ENCODE measurements at places on chromosomes 12 and 14.

GRCh38 chr12:14613718-14614117, 46.0 kb upstream of the PLBD1 start:
- no peak for DNase-seq

DNA sequence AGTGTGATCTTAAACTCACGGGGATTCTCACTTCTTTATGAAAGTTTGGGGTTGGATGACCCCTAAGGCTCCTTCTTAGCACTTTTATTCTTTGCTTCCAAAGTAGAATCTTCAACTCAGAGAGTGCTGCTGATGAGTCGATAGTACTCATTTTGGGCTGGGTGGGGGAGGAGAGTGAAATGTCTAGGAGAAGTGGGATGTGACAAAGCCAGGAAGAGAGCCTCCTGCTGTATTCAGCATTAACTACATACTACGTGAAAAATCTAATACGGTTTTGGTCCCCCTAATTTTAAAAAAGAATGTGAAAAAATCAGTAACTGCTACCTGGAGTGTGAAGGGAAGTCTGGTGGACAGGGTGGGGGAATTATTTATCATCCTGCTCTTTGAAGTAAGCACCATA, 148.3 kb downstream of the SAMD4A start:
- peak; percentile 61 for DNase-seq

DNA sequence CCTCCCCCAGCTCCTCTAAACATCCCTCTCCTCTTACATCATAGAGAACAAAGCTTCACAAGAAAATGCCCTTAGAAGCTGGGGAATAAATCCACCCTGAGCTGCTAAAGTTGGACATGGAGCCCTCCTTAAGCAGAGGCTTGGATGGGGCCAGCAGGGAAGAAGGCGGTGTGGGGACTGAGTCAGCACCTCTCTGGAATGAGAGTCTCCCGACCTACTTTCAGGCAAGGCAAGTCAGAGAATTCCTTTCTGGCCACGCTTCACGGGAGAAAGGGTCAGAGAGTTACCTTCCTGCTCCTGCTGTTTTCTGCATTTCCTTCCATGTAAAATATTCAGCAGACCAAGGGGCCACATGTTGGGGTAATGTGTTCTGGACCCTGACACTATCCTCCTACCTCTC, 113.3 kb upstream of the PRB2 start:
- DNase-seq: peak; percentile 56

DNA sequence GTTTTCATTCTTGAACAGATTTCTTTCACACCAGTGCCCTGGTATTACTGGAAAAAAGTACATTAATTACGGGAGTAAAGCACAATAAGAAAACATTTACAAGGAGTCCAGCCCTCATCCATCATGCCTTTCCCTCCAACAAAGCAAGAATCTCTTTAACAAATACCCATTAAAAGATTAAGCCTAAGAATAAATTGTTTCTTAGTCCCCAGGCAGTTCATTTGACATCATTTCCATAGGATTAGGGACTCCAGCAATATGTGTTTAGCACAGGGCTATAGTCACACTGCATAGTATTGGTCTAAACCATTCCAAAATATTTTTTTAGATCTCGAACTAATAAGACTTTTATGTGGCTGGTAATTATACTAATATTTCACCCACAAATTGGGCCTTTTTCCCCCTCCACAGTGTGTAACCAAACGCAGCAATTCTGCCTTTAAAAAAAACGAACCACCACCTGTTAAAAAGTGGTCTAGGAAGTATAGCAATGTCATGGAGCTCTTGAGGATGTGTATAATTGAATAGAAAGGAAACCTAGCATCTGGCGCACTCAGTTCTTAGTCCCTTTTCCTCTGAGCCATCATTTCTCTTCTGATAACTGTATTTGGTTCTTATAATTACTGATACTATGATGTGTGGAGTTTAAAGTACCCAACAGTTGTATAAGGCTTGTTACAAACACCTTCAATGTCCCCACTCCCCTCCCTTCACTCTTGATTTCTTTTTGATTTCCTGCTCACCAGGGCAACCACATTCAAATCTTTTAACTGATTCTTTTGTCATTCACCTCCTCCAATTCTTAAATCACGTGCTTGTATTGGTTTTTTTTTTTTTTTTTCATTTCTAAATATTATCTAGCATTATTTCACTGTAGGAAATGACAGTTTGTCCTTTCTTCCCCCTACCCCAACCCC, 138.7 kb downstream of the ETV6 start:
- DNase-seq: no peak

- DNase-seq: peak; percentile 90
These were observed 7.4 kb downstream of the TMEM120B start for GRCh38 chr12:121719926-121720414.

GRCh38 chr14:90831821-90832220, 15.6 kb upstream of the TTC7B start:
- DNase-seq: no peak

- no peak for DNase-seq
These were observed 5.3 kb downstream of the ASB2 start for GRCh38 chr14:93970965-93971634.

- no peak for DNase-seq
These were observed 1.4 kb downstream of the RIN3 start for GRCh38 chr14:92514844-92515514.

DNA sequence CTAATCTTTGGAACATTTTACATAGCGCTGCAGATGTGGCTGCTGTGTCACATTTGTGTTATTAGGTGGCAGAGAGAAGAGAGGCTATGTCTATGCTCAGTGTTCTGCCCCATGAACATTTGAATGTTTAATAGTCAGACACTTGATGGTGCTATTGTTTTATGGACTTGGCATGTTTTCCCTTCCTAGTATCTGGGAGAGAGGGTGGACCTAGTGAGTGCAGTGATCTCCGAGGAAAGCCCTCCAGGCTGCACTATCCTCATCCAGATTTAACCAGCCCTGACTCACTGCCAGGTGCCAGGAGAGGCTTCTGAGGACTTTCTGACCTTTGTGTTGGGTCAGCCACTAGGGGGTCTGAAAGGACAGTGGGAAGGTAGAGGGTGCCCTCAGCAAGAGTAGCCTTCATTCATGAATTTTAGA, 24.3 kb downstream of the ZFC3H1 start:
- no peak for DNase-seq

DNA sequence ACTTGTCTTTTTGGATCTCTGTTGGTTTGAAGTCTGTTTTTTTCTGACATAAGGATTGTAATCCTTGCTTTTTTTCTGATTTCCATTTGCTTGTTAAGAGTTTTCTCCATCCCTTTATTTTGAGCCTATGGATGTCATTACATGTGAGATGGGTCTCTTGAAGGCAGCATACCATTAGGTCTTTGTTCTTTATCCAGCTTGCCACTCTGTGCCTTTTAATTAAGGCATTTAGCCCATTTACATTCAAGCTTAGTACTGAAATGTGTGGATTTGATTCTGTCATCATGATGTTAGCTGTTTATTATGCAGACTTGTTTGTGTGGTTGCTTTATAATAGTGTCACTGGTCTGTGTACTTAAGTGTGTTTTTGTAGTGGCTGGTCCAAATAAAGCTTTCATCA, 100.0 kb downstream of the CCDC91 start:
- no peak for DNase-seq

DNA sequence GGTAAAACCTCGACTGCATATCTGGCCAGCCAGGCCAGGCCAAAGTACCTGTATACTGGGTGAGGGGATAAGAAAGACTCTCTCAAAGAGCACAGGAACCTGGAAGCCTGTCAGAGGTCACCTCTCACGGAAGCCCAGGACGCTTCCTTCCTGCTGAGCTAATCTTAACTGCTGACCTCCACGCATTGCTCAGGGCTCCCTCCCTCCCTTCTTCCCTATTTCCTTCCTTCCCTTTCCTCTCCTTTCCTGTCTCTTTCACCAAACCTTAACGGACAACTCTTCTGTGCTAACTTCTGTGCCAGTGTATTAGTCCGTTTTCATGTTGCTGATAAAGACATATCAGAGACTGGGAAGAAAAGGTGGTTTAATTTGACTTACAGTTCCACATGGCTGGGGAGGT, 14.8 kb upstream of the RNASE10 start:
- DNase-seq: no peak

- peak; percentile 91 for DNase-seq
These were observed 22.4 kb upstream of the SERPINA6 start for GRCh38 chr14:94345344-94346064.

DNA sequence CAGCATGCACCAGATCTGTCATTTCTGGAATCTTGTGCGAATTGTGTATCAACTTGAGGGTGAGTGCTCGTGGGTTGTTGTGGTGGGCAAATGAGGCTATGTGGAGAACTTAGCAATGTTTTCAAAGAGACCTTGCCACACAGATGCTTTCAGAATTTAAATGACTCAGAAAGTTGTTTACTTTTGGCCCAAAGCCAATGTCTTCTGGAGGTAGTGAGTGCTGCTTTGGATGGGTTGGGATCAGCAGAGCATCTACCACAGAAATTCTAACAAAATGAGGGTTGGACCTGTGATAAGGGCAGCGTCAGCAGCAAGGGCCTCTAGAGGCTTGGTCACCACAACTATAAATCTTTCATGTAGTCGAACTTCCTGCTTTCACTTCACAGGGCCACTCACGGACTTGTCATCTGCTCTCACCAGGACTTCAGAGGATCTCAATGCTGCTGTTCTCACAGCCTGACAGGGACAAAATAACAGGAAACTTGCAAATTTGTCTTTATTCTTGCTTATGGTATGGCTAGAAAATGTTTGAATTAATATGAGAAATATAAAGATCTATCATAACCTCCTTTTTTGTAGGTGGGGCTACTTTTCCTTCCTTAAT, 111.4 kb downstream of the DACT1 start:
- DNase-seq: peak; percentile 95

GRCh38 chr12:460261-461230, 807 bp downstream of the B4GALNT3 start:
- DNase-seq: no peak

DNA sequence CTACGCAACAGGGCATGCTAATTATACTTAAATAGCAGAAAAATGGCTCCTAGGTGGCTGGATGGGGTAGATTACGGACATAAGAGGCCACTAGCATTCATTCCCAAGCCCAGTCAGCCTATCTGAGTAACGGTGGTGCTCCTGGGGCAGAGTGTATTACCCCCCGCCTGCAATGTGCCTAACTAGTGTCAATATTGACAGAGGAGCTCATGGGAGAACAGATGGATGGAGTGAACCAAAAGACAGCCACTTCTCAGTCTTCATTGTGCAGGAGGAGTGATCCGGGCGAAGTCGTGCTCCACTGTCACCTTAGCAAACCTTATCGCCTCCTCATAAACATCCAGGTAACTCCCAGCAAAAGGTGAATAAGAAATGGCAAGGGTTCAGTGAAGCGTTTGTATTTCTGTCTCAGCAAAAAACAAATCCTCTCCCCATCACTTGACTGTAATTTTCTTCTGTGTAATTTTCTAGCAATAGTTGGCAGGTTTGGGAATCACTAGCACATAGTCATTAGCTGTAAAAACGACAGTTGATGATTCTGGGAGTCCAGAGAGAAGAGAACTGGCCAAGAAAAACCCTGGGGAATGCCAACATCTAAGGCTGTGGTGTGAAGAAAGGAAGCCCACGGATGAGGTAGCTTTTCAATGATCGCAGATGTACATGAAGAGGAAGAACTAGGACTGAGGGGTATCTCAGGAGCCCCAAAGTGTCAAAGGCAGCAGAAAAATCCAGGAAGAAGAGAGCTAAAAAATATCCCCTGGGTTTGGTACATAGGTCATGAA, 126.6 kb upstream of the BCL2L14 start:
- DNase-seq: no peak

- DNase-seq: no peak
These were observed 24.8 kb downstream of the C12orf71 start for GRCh38 chr12:27057543-27057942.

- no peak for DNase-seq
These were observed 472.3 kb upstream of the SOX5 start for GRCh38 chr12:24421759-24422158.

DNA sequence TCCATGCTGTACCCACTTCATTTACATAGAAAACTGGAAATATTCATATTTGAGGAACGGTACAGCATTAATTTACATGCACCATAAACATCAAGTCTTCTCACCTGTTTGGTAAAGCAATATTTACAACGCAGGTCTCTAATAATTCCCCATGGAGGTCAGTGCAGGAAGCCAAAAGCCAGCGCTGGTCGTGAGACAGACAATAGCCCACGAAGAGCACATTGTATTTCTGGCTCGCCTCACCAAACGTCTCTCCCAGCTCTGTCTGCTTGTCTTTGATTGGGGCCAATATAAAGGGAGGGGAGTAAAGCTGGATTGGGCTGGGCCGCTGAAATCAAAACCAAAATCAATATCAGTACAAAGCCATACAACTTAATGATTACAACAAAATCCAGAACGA, 302.1 kb downstream of the MED13L start:
- DNase-seq: no peak

DNA sequence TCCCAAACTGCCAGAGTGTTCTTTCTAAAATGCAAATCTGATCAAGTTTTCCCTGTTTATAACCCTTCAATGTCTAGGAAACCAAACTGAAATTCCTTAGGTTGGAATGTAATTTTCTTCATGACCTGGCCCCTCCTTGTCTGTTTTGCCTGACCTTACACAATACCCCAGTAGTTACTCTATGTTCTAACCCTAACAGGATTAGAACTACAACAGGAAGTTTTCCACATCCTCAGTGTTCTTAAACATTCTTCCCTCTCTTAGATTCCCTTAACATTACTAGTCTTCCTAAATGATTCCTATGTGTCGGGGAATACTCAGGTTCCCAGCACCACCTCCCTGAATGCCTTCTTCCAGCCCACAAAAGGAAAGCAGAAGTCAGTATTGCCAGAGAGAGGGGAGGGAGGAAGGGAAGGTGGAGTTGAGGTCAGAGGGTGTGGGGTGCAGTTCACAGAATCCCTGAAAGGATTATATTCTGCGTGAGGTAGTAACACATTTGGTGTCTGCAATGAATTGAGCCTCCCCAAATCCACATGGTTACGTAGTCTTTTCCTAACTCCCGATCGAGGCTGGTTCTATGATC, 72.6 kb downstream of the BBS10 start:
- DNase-seq: no peak

DNA sequence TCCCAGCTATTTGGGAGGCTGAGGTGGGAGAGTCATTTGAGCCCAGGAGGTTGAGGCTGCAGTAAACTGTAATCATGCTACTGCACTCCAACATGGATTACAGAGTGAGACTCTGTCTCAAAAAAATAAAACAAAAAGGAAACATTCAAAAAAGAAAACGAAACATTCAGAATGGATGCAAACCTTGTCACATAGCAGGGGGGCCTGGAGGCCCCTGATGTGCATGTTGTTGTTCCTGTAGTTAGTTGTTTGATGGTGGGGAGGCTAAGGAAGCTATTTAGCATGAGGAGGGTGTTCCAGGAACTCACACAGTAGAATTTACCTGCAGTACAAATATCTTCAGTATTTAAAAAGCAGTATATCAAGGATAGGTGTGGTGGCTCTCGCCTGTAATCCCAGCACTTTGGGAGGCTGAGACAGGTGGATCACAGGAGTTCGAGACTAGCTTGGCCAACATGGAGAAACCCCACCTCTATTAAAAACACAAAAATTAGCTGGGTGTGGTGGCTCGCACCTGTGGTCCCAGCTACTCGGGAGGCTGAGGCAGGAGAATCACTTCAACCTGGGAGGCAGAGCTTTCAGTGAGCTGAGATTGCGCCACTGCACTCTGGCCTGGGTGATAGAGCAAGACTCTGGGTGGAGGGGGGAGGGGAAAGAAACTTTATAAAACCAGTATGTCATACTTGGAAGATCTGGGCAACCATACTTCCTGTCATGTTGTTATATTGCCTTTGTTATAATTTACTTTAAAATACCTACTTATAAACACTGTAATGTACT, 17.6 kb upstream of the AEBP2 start:
- no peak for DNase-seq
